BJ (cell line): ENCODE measurements at places on chromosomes 11 and 22.

DNA sequence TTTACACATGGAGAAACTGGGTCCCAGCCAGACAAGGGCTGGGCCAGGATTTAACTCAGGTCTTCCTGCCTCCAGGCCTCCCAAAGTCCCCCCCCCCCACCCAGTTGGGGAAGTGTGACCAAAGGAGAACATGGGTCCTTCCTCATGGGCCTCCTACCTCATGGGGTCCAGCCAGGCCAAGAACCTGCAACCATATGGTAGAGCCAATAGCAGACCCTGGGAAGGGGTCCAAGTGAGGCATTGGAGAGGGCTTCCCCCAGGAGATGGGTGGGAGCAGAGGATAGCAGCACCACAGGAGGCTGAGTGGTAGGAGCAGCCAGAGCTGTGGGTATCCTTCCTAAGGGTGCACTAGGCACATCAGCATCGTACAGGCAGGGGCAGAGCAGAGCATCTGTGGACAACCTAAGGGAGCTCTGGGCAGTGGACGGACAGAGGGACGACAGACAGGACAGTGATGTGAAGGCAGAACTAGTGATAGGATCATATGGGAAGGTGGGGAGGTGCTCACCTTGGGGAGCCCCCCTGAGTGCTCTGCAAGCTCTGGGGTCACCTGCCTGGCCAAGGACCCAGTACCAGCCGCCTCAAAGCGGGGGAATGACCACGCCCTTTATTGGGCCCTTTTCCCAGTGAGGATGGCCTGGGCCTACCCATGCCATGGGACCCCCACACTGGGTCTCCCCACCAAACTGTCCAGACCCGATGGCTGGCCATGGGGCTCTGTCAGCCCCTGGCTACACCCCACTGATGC, 4.5 kb downstream of the ARVCF start:
- no peak for DNase-seq

DNA sequence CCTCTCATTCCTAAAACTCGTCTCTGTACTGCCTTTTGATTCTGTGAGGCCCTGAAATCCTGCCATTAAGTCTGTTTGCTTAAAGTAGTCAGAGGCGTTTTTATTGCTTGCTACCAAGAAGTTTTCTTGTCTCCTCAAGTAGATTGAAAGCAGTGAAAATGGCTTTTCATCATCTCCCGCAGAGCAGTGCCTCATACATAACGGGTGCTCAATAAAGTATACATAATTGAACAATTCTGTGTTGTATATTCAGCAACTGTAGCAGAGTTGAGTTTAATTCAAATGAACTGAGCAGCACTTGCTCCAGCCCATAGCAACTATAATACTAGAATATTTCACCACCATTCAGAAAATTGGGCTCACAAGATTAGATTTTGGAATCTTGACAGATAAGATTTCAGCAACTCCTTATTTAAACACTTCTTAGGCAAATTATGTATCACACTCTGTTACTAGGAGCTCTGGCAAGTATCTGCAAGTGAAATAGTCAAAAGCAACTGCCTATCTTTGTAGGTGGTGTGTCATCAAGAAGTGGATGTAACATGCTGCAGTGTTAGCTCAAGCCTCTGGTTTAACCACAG, 20.0 kb downstream of the FIBIN start:
- no peak for DNase-seq

DNA sequence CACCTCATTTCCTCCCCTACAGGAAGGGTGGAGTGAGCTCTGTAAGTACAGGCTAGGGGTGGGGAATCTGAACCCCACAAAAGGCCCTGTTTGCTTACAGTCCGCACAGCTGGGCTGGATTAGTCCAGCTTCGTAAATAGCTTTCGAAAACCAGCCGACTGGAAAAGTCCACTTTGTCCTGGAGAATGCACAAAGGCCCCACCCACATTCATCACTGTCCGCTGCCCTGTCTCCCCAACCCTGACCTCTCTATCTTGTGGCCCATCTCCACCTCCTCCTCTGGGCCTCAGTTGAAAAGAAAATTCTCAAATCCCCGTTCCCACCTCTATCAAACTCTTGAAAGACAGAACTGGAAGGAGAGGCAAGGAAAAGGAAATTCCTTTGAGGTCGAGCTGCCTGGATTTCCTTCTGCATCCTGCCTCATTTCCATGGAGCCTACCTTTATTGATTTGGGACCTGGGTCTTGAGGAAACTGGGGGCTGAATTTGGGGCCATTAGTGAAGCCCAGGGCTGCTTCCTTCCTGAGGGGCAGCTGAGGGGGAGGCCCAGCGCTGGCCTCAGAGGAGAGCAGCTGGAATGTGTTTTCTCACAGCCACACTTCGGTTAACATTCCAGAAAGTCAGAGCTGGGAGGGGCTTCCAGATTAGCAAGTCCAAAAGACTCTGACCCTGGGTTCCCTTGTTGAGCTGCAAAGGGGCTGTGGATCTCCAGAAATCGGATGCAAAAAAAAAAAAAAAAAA, 147.6 kb downstream of the FBXO7 start:
- peak; percentile 81 for DNase-seq

- no peak for DNase-seq
Measured at GRCh38 chr22:23404689-23405365, 175.3 kb downstream of the IGLL1 start.

DNA sequence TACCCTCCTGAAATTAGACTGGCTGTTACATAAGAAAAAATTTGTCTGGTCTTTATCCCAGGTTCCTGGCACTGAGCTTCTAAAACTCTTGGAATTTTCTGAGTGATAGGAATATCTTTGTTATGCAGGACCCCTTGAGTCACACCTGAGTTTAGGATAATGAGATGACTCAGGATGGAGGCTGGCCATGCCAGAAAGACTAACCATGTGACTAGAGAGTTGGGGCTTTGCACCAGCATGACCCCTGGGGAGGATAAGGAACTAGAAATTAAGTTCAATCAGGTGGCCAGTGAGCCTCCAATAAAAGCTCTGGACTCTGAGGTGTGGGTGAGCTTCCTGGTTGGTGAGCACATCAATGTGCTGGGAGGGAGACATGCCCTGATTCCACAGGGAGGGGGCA, 88.1 kb downstream of the XRRA1 start:
- DNase-seq = no peak

GRCh38 chr11:122439866-122440810, 215.4 kb upstream of the UBASH3B start:
- no peak for DNase-seq

- DNase-seq = no peak
Measured at GRCh38 chr11:109435121-109435742, 13.2 kb downstream of the C11orf87 start.

DNA sequence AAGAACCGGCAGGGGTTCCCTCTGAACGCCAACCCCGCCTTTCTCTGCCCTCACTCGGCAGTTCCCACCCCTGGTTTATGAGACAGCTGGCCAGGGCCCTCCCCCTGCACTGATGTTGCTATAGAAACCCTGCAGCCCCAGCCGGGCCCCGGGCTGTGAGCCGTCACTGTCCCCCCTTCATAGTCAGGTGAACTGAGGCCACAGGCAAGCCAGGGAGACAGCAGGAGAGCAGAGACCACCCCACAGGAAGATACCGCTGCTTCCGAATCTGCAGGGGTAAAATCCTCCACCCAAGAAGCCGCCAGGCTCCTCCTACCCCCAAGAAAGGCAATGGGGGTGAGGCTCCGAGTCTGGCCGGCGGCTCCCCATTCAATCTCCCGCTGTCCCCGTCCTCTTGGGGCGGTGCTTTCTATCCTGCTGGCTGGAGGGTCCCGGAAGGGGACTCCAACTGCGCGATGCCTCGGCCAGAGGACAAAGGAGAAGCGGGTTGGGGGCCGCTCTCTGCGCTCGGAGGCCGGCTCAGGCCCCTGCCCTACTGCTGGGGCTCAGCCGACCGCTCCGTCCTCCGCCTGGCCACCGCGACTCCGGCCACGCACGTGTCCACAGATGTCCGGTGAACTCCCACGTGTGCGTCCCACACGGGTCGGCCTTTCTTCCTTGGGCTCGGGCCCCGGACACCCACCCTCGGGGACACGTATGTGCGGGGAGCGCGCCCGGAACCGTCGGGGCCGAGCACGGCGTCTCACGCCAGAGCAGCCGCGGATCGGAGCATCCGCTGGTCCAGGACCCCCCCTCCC, 587 bp downstream of the SLC25A22 start:
- DNase-seq = no peak

DNA sequence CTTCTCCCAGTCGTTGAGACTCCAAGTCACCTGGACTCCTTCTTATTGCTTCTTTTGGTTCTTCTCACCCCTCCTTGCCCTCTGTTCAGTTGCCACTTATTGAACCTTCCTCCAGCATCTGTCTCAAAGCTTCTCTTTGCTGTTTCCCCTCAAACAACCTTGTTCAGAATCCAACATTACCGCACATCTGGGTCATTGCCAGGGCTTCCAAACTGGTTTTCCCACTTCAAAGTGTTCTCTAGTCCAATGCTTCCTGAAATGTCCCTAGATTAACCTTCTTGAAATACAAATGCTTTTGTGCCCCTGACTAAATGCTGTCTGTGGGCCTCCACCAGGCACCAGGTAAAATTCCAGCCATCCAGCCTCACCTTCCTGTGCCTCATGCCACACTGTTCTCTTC, 100.8 kb upstream of the TTC12 start:
- DNase-seq = no peak
